ENCODE measurements at places on chromosomes 11 and 22.

- DNase-seq: no peak
Measured at GRCh38 chr11:2355000-2355644, 22.0 kb upstream of the CD81 start.

DNA sequence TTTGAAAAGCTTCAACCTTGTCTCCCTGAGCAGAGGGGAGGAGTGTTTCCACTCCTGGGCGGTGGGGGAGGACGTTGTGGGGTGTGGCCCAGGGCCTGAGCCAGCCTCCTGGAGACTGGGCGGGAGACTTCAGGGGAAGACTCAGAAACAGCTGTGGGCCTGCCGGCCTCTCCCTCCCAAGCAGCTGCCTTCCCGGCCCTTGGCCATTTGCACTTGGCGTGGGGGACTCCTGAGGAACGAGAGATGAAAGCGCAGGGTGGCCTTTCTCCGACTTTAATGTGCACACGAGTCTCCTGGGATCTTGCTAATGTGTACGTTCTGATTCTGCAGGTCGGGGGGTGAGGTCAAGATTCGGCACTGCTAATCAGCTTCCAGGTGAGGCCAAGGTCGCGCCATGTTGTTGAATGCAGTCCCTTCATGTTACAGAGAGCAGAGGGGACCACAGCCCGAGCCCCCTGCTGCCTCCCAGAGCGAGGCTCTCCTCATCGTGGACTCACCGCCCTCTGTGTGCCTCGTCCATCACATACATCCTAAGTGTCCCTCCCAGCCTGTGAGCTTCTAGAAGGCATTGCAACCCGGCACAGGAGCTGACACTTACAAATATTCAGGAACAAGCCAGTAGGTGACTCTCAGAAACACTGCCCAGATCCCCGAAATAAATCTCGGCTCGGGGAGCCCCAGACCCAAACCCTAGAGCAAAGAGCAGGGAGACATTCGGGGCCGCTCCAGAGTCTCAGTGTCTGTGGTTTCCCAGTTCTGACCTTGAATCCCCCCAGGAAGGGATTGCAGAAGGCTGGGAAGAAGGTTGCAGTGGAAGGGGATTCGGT, 7.7 kb downstream of the LIF start:
- no peak for DNase-seq

DNA sequence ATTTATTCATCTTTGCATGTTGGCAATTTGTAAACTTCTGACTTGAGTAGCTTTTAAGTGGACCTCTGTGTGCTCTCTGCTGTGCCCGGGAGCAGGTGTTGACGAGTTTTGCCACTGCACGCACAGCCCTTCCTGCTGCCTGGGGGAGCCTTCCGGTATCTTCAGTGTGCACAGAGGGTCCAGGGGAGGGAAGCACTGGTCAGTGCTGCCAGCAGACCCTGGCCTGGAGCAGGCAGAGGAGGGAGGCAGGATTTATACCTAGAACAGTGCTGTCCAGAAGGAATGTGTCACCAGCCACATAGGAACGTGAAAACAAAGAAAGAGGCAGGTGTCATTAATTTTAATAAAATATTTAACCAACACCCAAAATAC, 403.6 kb downstream of the TBC1D22A start:
- DNase-seq: no peak

- DNase-seq: no peak
Measured at GRCh38 chr11:41457216-41458014, 2.0 kb downstream of the LRRC4C start.

GRCh38 chr11:14029440-14029839, 66.9 kb downstream of the SPON1 start:
- no peak for DNase-seq

GRCh38 chr22:46451741-46452140, 85.7 kb downstream of the CELSR1 start:
- no peak for DNase-seq

GRCh38 chr22:28015046-28015425, 96.0 kb upstream of the PITPNB start:
- DNase-seq: no peak

- DNase-seq: no peak
Measured at GRCh38 chr11:8227156-8228152, 36.2 kb downstream of the LMO1 start.

- no peak for DNase-seq
Measured at GRCh38 chr22:44711690-44712555, 9.9 kb downstream of the PRR5 start.

GRCh38 chr11:1042626-1043562, 6.4 kb upstream of the MUC6 start:
- DNase-seq: no peak

GRCh38 chr11:117828611-117829368, 4.2 kb upstream of the FXYD2 start:
- DNase-seq: peak; percentile 30

Measured in HCEC 1CT (cell line).